Hypothalamus (tissue), 51 donors: ENCODE measurements at places on chromosomes 2 and 18.

DNA sequence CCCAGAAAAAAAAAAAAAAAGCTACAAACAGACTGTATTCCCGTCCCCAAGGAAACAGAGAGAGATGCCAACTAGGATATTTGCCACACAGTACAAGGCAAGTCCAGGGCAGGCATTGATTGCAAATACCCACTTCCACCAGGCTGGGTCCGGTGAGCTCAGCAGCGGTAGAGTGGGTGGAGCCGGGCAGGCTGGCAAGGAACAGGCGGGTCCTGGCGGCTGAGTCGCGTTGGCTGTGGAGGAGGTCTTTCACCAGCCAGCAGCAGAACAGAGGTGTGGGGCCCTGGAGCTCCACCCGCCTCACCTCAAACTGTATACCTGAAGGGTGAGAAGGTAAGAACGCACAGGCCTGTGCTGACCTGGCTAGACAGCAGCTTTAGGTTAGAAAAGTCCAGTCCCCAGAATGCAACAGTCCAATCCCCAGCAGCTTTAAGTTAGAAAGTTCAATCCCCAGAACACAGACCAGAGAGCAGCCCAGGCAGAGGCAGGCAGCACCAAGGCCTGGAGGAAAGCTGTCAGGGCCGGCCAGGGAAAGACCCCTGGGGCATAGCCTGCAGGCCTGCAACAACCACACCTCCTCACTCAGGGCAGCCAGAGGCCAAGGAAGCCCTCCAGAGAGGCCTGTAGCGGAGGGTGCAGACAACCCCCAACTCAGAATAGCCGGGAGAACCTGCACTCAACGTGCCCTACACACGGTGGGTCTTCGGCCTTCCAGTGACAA is 21.9 kb upstream of the MTERF4 start:
- DNase-seq, result no peak

- no peak for DNase-seq
These were observed 88.5 kb downstream of the PRKCE start for GRCh38 chr2:45739796-45740485.

DNA sequence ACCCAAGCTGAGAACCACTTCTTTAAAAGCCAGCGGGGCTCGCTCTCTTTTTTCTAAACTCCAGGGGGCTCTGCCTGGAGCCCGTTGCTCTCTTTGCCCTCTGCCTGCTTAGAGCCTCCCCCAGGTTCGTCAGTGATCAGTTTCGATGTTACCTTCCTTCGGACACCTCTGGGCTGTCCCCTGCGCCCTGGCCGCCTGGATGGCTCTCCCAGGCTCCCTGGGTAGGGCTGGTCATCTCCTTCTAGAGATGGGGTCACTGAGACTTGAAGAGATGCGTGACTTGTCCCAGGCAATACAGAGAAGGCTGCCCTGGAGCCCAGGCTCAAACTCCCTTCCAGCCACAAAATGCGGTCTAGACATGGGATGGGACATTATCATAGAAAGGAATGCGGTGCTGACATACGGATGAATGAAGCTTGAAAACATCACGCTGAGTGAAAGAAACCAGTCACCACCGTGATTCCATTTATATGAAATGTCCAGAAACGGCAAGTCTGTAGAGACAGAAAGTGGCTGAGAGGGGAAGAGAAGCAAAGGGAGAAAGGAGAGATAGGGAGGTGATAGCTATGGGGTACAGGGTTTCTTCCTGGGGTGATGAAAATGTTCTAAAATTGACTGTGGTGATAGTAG is 14.6 kb downstream of the KCNF1 start:
- DNase-seq, result no peak

GRCh38 chr2:56444339-56444738 is 260.5 kb downstream of the CCDC85A start:
- DNase-seq, result no peak

GRCh38 chr2:152557273-152557888 is 159.9 kb downstream of the PRPF40A start:
- DNase-seq, result no peak

DNA sequence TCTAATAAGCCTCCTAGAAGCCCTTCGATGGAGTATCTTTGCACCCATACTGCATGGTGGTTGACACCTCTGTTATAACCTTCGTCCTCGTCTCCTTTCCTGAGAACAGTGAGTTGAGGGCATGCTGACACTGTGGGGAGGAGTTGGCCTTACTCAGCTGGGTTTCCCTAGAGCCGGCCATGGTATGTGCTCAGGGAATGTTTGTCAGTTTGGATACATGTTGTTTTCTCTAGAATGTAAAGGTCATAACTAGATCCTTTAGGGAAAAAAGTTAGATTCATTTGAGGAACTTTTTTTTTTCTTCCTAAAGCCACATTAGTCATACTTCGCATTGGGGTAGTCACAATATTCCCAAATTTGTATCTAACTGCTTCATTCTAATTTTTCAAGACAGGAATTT is 106.0 kb upstream of the FOSL2 start:
- DNase-seq, result no peak

GRCh38 chr2:72713857-72714256 is 112.0 kb downstream of the EXOC6B start:
- DNase-seq, result no peak

GRCh38 chr2:75153221-75153620 is 46.1 kb downstream of the TACR1 start:
- DNase-seq, result no peak
